ENCODE measurements at places on chromosomes 5 and 9.

DNA sequence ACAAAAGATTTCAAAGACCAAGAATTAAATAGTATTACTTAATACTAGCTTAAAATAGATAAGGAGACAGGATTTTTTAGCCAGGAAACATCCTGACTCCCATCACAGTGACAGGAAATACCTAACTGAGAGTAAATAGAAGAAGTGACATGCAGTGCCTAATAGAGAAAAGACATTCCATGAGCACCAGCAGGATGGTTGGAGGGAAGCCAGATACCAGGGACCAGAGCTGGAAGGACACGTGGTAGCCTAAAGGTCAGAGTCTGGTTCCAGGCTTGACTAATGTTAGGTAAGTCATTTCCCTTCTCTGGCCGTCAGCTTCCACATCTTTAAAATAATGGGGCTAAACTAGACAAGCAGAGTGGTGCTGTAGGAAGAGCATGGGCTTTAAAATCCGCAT, 41.6 kb downstream of the CDK5RAP2 start:
- no peak for DNase-seq

DNA sequence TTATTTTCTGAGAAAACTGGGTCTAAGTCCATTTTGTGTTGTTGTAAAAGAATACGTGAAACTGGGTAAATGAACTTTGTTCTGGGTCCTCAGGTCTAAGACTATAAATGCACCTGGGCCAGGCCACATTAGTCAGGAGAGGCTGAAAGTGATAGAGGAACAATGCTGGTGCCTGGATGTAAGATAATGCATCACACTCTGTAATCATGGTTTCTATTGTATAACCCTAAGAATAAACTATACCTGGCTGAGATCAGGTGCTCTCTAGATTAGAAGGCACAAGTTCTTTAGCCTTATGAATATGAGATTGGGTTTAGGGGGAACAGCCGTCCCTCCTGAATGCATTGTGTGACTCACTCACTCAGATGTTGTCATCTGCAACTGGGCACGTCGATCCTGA, 675.5 kb downstream of the HTR1A start:
- DNase-seq: no peak

DNA sequence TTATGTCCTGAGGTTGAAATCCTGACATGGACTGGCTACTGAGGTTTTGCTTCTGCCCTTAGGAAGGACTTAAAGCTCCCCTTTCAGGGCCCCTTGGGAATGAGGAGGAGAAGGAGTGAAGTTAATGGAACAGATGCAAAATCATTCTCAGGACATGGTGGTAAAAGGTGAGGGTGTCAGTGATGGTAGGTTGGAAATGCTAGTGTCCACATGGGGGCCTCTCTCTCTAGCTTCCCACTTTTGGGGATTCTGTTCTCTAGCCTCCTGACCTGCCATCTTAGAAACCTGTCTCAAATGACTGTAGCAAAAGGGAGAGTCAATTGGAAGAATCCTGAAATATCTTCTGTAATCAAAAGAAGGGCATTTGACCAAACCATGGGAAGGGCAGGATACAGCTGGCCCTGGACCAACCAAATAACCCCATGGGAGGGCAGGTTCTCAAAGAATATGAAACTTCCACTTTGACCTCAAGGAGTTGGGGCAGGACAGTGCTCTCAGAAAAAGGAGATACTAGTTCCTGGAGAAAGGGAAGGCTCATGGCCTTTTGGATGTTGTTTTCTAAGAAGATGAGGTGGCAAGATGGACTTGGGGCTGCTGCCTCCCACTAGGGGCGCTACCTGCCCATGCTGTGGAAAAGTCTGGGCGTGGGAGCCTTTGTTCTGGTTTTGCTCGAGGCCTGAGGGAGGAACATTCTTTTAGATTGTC, 21.2 kb upstream of the MLANA start:
- no peak for DNase-seq

- peak; percentile 74 for DNase-seq
Measured at GRCh38 chr9:134391319-134392231, 65.3 kb downstream of the RXRA start.

GRCh38 chr9:113139953-113140352, 10.9 kb upstream of the SLC31A2 start:
- DNase-seq: no peak

GRCh38 chr5:87499478-87500410, 87.0 kb upstream of the CCNH start:
- DNase-seq: no peak

GRCh38 chr9:93896496-93897033, 58.6 kb downstream of the BARX1 start:
- DNase-seq: no peak

DNA sequence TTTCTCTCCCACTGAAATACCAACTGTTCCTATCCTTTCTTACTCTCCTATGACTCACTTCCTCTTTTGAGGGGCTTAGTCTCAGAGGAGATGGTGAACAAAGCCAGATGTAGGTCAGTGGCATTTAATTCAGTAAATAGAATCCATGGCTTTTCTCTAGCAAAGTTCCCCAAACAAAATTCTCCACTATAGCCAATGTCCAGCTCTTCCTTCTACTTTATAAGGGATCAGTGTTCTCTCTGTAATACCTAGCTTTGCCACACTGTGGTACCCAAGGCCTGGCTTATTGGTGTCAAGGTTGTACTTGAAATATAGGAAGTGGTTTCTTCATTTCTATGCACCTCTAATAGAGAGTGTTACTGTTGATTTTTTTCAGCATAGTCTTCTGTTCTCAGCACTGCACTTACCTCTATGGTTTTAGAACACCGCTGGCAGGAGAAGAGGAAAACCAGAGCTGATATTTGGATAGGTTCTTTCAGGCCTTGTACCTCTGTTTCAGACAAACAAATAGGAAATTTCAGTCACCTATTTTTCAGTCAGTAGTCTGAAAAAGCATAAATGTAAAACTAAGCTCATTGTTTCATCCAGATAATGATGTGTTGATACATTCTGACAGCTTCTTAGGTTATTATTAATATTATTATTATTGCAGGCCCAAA, 40.6 kb upstream of the ITGA2 start:
- peak; percentile 39 for DNase-seq

- DNase-seq: no peak
Measured at GRCh38 chr5:120293796-120294195, 170.3 kb upstream of the PRR16 start.

GRCh38 chr9:4932681-4933080, 52.4 kb upstream of the JAK2 start:
- DNase-seq: no peak

- no peak for DNase-seq
Measured at GRCh38 chr5:132825834-132826391, 4.5 kb downstream of the SHROOM1 start.

DNA sequence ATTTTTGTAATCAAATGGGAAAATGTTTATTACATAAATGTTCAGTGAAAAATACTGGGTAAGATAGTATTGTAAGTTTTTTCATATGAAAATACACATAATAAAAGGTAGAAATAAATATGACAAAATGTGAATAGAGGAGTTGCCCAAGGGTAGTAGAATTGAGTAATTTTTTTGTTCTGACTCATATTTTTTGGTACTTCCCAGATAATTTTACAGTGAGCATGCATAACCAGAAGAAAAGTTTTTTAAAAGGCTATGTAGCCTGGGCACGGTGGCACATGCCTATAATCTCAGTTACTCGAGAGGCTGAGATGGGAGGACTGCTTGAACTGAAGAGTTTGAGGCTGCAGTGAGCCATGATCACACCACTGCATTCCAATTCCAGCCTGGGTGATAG, 116.9 kb downstream of the PIP5K1B start:
- no peak for DNase-seq

DNA sequence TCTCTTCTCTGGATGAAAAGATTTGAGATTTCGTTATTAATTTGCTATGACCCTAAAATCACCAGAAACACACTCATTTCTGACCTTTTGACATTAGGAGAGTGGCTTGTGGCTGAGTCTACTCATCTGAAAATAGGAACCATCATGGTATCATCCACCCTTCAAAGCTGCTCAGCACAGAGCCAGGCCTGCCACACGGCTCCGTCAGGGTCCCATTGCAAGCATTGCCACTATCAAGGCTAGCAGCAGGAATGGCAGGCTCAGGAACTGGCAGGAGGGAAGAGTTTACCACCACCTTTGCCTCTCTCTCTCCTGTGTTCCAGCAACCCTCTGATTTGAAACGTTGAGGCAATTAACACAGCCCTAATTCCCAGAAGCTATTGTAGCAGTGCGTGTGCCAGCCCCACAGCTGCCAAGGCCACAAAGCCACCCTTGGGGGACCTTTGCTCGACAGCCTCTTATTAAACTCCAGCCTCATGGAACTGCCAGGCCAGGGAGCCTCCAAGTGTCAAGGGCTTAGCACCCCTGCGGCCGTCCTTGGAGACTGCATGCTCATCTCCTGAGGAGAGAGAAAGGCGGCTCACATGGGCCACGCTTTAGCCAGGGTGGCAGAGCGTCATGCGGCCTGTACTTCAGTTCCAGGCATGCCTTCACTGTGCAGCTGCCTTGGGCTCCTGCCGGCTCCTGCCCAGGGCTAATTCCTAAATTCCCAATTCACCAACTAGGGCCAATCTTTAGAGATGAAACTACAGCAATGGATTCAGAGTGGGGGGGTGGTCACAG, 145.9 kb downstream of the ROR2 start:
- no peak for DNase-seq

DNA sequence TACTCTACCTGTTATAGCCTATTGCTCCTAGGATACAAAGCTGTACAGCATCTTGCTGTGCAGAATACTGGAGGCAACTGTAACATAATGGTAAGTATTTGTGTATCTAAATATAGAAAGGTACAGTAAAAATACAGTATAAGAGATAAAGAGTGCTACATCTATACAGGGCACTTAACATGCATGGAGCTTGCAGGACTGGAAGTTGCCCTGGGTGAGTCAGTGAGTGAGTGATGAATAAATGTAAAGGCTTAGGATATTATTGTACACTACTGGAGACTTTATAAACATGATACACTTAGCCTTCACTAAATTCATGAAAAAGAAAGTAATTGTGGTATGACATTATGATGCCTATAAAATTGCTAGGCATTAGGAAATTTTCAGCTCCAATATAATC, 65.5 kb upstream of the OSMR start:
- DNase-seq: no peak

- no peak for DNase-seq
Measured at GRCh38 chr5:59565551-59565950, 328.0 kb downstream of the PDE4D start.

Data from CD4-positive, alpha-beta T cell treated with Interferon gamma for 1 hour (primary cell).